ENCODE measurements at places on chromosomes 4 and X.

DNA sequence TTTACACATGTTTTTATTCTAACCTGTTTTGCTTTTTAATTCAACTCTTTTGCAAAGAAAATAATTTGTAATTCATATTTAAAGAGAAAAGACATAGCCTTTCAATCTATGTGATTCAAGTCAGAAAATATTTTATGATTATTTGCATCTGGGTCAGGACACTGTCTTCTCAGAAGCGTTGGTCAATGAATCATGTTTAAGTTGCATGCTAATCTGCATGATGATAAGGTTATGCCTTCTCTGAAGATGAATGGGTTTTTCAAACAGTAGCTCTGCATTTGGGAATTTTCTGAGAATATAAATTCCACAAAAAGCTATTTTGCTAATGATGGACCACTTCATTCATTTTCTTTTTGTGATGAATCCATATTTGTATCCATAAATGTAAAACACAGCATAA, 282.5 kb downstream of the TMA16 start:
- DNase-seq, result no peak

DNA sequence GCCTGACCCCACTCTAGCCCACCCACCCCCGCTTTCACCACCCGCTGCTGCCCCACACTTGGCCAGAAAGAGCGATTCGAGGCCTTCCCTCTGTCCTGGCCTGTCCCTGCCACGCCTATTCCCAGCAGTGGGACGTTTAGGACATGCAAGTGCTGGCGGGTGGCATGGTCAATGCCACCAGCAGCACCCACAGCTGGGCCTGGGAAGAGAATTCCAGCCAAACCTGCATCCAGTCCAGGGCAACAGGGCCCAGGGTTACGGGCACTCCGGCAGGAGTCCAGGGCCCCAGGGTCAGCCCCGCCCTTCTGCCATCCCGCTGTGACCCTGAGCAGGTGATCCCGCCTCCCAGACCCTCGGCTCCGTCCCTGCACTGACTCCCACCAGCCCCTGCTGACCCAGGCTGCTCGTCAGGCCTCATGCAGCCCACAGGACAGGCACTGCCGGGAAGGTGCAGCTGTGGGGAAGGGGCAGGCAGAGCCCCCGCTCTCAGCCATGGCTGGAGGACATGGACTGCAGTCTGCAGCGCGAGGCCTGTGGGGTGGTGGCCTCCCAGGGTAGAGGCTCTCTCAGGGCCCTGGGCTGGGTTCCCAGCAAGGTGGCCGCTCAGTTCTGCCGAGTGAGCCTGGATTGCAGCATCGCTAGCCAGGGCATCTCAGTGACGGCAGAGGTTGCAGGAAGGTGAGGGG, 6.8 kb upstream of the HTRA3 start:
- DNase-seq, result no peak

DNA sequence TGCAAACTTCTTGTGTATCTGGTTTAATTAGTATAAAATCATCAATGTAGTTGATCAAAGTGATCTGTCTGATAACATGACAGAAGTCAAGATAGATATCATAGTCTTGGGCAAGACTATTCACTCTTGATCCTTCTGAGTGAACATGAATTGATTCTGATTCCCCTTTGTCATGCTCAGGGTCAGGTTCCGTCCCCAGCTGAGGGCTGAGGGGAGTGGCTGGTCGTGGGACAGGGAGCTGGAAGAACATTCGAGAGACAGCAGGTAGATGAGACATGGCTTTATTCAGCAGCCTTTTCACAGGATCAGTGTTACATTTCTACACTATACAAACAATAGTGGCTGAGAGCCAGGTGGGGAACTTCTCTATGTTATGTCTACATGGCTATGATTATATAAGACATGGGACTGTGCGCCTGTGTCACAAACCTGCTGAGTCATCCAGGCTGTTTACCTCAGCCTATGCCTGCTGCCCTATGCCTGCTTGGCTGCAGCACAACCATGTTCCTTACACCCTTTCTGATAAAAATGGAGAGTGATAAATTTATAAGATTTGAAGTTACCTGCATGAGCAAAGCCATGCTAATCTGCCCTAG, 586.9 kb upstream of the NR3C2 start:
- DNase-seq, result no peak

DNA sequence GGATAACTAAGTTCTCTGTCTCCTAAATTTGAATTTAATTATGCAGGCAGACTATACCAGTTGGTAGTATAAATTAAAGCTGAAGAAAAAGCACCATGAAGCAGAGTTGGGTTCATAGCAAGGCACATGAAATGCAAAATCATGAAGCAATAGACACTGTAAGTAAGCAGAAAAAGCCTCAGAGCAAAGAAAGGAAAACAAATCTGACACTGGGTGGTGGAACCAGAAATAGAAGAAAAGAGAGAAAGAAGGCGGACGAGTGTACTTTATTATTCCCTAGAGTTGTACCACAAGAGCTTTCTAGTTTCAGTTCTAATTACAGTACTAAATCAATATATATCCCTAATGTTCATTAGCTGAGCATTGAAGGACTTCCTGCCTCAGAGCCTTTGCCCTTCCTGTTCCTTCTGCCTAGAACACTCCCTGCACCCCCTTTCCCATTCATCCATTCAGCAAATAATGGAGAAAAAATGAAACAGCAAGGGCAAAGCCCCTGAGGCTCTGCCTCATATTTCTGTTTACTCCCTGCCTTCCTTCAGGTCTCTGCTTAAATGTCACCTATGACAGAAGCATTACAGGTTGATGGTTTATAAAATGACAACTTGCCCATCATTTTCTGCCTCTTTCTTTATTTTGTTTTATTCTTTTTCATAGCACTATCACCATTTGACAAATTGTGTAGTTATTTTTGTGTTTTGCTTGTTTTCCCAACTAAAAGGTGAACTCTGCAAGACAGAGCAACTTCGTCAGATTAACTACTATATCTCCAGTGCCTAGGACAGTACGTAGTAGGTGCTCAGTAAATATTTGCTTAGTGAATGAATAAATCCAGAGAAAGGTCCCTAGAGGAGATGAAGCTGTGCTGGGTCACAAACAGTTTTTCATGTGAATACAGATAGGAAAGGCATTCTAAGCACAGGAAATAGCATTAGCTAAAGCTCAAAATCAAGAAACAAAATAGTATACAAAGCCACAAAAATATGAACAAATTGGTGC, 154.0 kb upstream of the RASGEF1B start:
- no peak for DNase-seq

DNA sequence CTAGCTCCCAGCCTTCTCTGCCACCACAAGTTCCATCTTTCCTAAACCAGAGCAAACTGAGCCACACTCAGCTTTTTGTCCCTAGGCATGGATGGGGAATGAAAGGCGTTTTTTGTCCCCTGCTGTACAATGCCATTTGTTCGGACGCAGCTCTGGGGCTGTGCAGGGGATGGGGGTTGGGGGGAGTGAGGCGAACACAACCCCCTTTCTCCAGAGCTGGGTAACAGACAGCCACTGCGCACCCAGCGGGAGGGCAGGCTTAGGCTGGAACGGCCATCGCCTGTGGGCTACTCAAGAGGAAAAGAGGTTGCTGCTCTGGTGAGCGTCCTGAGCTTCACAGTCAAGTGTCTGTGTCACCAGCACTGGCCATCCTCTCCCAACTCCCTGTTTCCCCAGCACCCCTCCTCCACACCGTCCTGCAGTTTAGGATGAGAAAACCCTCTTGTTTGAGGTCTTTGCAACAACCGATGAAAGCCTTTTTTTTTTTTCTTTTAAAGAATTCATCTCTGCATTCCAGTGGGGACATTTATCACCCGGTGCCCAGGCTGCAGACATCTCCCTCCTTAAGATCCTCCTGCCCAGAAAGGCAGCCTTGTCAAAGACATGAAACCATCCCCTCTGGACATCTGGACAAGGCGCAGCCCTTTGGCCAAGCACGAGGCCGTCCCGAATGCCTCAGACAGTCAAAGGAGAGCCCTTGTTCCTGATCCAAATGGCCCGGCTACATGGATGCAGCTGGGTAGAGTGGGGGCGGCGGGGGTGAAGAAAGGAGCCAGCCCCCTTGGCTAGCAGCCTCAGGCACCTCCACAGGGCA, 419.6 kb downstream of the BCOR start:
- no peak for DNase-seq

Data from stimulated activated CD4-positive, alpha-beta T cell treated with anti-CD3 and anti-CD28 coated beads, Interleukin-1b, Interleukin-23, amount 100 ng/mL, for 1 hour (primary cell).